ENCODE measurements at places on chromosomes 3 and 15. TPM values are rescaled to one million over a fixed set of nuclear protein-coding genes. Genes with fewer than 3 reads are reported as not detected.

DNA sequence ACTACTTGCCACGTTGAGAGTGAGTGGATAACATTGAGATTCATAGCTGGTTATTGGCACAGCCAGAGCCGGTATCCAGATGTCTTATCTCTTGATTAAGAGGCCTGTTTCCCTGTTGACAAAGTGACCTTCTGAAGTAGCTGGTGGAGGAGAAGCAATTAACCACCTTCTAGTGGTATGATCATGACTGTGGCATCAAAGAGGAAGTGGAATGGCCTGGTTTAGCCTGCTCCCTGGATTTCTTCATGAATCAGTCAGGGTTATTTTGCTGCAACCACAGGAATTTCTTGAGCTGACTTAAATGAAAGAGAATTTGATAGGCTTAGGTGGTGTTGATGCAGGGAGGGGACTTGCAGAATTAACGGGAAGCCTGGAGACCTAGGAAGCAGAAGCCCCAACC, 398.3 kb downstream of the MFSD1 start:
- no peak for DNase-seq

The SI gene
- not detected for total RNA-seq

DNA sequence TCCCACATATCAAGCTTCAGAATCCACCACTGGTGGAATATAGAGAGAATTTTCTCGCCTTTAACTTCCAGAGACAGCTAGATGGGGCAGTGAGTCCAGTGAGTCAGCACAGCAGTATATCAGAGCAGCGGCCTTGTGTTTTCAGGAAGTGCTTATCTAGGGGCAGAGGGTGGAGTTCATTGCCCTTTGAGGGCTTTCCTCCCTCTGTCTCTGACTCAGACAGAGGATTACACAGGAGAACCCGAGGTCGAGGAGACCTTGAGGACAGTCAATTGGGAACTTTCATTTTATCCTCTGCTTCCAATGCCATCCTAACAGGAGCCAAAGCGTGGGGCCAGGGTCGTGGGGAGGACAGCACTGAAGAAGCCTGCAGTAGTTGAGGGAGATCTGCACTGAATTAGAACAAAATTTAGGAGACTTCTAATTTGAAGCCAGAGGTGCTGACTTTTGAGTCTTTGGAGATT, 109.6 kb upstream of the UMPS start:
- DNase-seq = peak; percentile 38

DNA sequence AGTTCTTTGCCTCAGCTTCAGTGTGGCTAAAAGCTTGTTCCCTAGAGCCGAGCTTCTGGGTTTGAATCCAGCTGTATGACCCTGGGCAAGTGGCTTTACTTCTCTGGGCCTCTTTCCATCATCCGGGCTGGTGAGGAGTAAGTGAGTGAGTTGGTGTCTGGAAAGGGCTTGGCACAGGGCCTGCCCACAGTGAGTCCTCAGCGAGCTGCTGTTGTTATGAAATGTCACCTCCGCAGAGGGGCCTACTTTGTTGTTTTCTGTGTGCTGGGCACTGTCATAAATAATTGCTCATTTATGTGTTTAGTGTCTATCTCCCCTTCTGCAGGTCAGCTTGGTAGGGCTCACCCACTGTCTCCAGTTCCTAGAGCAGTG, 31.7 kb downstream of the SLC6A6 start:
- no peak for DNase-seq

The DET1 gene
- total RNA-seq = 5.1 TPM

The ZBED2 gene
- not detected for total RNA-seq

GRCh38 chr3:195251336-195252065, 19.5 kb downstream of the XXYLT1 start:
- DNase-seq = peak; percentile 39

The CEP152 gene
- 2.8 TPM for total RNA-seq

- DNase-seq = no peak
Observed at GRCh38 chr3:152849996-152850578, 15.2 kb downstream of the P2RY1 start.

The RPL32 gene
- 1,038 TPM for total RNA-seq

- no peak for DNase-seq
Observed at GRCh38 chr3:52645549-52645948, 40.2 kb downstream of the PBRM1 start.

DNA sequence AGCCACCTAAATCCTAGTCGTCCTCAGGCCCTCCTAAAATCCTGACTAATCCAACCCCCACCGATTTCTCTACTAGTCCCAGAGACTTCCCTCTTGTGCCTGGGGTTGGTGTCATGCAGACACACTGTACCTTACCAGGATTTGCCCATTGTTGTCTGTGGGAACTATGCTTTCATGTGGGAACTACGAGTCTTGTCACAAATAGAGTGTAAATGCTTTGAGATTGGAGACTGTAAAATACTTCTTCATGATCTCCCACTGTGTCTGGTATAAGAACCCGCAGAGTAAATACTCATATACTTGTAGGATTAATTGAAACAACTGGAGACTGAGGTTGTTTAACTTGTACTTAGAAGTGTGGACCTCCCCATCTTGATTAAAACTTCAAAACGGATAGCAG, 11.2 kb downstream of the B3GNT5 start:
- no peak for DNase-seq

GRCh38 chr3:151091685-151092345, 6.4 kb downstream of the MED12L start:
- no peak for DNase-seq

- no peak for DNase-seq
Observed at GRCh38 chr3:10392906-10393461, 72.1 kb upstream of the SEC13 start.

DNA sequence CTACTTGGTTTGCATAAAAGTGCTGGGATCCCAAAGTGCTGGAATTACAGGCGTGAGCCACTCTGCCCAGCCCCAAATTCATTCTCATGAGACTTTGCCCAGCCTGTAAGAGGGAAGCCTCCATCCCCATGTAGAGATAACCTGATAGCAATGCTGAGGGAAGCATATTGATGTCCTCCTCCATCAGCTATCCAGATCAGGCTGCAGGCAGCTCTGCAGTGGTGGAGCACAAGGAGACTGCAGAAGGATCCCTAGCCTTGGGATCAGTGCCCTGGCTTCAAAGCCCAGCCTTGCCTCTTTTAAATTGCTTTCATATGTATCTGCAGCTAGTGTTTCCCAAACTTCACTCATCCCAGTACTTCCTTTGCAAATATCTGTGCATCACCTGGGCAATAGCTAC, 32.7 kb downstream of the MECOM start:
- DNase-seq = no peak

DNA sequence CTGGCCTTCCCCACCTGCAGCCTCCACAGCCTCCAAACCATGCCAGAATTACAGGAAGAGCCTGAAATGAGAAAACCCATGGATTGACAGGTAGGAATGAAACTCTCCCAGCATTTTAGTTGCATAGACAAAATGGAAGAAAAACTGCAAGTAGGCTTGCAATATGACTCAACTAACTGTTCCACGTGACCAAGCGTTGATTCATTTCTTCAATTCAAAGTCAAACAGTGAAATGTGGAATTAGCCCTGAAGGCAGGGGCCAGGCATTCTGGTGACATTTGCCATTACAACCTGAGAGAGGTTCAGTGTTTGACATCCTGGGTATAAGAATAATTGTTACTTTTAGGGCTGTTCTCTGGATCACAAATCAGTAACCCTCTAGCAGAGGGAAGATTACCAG, 676.5 kb upstream of the CFAP20DC start:
- no peak for DNase-seq

The SERPINI2 gene
- total RNA-seq = 1.5 TPM

DNA sequence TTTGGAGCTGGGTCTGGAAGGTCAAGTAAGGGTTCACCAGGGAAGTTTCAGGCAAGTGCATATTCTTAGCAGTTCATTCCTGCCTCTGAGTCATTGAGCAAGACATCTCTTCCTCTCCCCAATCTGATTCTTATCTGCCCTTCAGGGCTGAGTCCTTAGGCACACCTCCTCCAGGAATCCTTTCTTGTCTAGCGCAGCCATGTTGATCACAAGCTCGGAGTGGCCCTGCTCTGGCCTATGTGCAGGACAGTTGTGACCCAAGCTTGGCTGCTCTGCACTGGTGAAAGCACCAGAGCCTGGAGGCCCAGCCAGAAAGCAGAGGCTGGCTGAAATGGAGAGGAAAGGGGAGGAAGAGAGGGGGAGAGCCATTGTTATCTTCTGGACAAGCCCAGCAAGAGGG, 30.9 kb upstream of the MRPS22 start:
- no peak for DNase-seq

- no peak for DNase-seq
Observed at GRCh38 chr3:133998691-133999241, 31.0 kb downstream of the SLCO2A1 start.

DNA sequence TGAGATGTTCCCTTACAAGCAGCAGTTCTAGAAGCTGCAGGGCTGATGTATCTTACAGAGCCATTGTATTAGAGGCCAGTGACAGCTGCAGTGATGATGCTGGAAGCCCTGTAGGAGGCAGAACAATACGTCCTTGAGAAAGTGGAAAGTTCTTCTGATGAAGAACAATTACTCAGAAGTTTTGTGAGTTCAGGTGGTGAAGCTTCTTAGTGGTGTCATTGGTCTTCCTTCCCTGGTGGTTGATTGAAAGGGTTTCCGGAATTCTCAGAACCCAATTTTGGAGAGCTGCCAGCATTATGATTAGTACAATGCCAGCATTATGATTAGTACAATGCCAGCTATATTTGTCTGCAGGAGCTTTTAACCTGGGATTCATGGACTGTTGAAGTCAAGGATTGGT, 356.4 kb downstream of the MFSD1 start:
- no peak for DNase-seq

DNA sequence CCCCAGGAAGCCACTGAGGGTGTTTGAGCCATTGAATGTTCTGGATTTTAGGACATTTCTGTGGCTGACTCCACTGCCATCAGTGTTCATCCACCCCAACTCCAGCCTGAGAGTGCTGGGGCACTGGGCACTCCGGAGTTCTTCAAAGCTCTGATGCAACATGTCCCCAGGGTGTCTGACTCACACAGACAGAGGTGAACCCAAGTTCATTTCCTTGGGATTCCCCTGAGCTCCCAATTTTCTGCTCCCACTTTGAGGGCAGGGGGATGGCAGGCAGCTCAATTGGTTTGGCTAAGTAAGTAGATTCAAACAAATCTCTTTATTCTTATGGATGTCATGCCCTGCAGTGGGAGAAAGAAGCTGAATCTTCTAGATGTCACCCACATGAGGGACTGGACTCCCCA, 2.2 kb downstream of the STRA6 start:
- peak; percentile 64 for DNase-seq

DNA sequence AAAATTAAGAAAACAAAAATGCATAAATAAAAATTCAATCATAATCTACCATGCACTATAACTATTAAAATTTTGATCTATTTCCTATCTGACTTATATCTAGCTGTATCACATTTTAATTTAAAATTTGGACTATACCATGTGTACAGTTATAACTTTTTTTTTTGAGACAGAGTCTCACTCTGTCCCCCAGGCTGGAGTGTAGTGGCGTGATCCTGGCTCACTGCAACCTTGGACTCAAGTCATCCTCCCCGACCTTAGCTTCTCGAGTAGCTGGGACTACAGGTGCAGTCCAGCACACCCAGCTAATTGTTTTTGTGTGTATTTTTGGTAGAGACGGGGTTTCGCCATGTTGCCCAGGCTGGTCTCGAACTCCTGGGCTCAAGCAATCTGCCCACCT, 119.9 kb downstream of the ADAM10 start:
- DNase-seq = no peak

The IL5RA gene
- 2.2 TPM for total RNA-seq

The GPD1L gene
- 292 TPM for total RNA-seq

DNA sequence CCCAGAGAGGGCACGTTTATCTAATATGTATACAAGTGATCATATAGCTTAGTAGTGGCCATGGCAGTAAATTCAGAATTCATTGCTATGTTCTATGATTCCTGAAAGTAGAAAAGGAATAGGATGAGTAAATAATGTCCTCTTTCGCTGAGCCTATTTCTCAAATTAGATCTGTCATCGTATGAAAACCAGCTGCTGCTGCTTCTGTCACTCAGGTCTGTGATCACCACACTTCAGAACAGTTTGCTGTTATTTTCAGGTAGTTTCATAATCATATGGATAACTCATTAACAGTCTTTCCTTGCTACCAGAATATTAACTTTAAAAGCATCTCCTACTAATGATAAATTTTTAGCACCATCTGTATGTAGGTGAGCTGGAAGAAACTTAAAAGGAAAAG, 289.1 kb upstream of the AZI2 start:
- no peak for DNase-seq

DNA sequence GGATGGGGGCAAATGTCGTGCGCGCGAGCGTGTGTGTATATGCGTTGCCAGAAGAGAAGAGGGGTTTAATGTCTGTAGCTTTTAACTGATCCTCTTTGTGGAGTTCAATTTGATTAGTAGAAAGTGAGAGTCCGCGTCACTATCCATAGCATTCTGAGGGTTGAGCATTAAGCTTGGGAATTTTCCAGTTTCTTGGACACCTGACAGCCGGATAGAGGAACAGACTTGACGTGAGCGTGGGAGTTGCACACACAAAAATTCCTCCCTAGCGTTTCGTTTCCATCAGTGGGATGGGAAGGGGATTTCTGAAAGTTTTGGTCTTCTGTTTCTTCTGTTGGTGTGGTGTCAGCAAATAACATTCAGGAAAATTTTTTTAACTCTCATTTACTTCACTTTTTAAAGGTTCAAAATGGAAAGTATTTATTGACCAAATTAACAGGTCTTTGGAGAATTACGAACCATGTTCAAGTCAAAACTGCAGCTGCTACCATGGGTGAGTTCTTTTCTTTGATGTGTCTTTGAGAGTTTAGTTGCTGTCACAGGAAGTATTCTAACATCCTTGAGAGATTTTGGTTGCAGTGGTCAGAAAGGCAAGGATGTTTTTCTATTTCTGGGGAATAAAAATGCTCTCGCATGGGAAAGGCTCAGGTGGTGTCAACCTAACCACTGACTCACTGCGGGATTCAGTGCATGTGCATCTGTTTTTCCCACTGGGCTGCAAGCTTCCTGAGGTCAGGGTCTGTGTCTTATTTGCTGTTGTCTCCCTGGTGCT, 841 bp downstream of the POGLUT1 start:
- no peak for DNase-seq

GRCh38 chr15:54462511-54462913, 484.3 kb downstream of the UNC13C start:
- no peak for DNase-seq

The CASR gene
- not detected for total RNA-seq

The PLSCR5 gene
- not detected for total RNA-seq

The CKMT1B gene
- total RNA-seq = 0.40 TPM

DNA sequence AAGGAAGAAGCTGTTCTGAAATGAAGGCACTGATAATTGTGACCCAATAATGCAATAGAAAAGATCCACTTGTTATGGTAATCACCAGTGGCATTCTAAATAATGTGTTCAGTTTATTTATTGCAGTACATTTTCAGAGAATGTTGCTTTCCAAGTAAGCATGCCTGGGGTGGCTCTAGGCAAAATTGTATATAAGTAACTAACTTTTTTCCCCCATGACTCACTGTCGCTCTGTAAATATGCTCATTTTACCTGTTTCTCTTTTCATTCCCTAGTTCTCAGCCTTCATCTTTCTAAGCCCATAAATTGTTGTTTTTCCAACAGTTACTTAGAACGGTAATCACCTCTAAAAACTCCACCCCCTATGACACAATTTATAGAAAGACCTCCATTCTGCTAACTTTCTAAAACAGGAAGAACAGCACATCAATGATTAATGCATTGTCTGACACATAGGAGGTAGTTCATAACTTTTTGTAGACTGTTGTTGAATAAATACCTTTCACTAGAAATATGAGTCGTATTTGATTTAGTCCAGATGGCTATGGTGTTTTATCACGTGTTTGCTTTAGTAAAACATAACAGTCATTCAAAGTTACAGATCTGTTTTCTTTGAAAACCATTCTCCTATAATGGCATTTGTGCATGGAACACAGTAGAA, 143.1 kb downstream of the LSAMP start:
- no peak for DNase-seq
